ENCODE measurements at places on chromosomes 3 and 15. TPM values are rescaled to one million over a fixed set of nuclear protein-coding genes. Genes with fewer than 3 reads are reported as not detected.

GRCh38 chr3:176785171-176785570 lies 412.1 kb downstream of the TBL1XR1 start:
- DNase-seq, result no peak
- no peak overlapping the region for H3K27ac ChIP-seq
- H3K36me3 ChIP-seq, result no peaks in the 10 kb centered on the region
- no peak overlapping the region for H3K4me3 ChIP-seq
- H3K27me3 ChIP-seq, result no peaks in the 10 kb centered on the region
- no peaks in the 10 kb centered on the region for H3K4me1 ChIP-seq

STAC gene
- total RNA-seq, result 0.33 TPM

SMCO1 gene
- total RNA-seq, result 42.3 TPM

DISP2 gene
- 0.20 TPM for total RNA-seq

DNA sequence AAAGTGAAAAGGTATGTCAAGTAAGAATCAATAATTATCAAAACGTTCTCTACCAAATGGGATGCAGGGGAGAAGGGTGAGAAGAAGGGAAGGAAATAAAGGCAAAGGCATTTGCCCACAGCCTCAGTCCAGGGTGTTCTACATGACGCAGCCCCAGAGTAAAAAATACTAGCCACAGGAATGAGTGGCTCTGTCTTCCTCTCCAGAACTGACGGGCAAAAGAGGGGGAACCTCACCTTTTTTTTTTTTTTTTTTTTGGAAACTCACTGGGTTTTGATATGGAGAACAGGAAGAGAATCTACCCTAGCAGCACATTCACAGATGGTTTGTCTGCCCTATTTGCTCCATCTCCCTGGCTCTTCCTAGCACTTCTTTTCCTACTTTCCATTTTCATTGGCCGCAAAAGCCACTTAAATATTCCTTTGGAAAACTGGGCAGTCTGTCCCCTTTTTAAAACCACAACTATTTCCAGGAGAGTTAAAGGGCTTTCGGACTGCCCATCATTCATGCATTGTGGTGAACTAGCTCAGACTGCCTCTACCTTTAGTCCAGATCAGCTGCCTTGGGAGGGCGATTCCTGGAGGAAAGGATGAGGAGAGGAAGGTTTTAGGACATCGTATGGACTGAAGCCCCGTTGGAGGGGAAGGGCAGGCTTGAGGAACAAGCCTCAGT lies 28.2 kb downstream of the B3GNT5 start:
- H3K27ac ChIP-seq, result no peak overlapping the region
- H3K27me3 ChIP-seq, result no peaks in the 10 kb centered on the region
- no peak overlapping the region for H3K4me3 ChIP-seq

DNA sequence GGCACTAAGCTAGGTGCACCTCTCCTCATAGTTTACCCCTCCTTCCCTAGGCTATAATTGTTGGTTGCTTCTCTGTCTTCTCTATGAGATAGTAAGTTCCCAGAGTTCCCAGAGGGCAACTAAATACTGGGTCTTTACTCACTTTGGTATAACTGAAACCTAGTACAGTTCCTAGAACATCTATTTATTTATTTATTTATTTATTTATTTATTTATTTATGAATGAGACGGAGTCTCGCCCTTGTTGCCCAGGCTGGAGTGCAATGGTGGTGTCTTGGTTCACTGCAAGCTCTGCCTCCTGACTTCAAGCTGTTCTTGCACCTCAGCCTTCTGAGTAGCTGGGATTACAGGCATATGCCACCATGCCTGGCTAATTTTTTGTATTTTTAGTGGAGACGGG lies 71.1 kb upstream of the FLNB start:
- H3K4me3 ChIP-seq, result no peak overlapping the region
- H3K36me3 ChIP-seq, result peaks cover 10% of the 10 kb centered on the region
- no peaks in the 10 kb centered on the region for H3K27me3 ChIP-seq
- no peak for DNase-seq

GRCh38 chr3:194541483-194541882 lies 54.7 kb upstream of the ATP13A3 start:
- no peaks in the 10 kb centered on the region for H3K36me3 ChIP-seq
- no peak for DNase-seq
- no peak overlapping the region for H3K4me3 ChIP-seq
- no peaks in the 10 kb centered on the region for H3K27me3 ChIP-seq
- H3K4me1 ChIP-seq, result peaks cover 22% of the 10 kb centered on the region

RARRES1 gene
- total RNA-seq, result 10.0 TPM

USP19 gene
- 49.3 TPM for total RNA-seq

DNA sequence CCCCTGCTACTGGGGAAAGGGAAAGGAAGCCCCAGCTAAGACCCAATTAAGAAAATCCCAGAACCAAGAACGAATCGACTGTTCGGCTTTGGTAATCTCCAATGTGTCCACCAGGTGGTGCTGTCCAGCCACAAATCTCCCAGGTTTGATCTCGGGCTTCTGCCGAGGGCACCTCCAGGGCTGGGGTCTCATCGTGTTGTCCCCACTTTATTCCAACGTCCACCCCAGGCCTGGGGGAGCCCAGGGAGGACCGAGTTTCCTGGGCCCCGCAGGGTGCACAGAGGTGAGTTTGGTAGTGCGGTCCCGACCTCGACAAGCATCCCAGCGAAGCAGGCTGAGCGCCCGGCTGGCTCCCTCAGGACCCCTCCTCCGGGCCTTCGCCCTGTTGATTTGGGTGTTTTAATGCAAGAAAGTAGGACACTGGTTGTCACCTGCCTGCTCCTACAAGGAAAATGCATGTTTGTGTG lies 185.1 kb downstream of the GOLGA6L6 start:
- no peak overlapping the region for H3K4me3 ChIP-seq
- no peaks in the 10 kb centered on the region for H3K27me3 ChIP-seq
- H3K27ac ChIP-seq, result no peak overlapping the region
- peak; percentile 66 for DNase-seq

DNA sequence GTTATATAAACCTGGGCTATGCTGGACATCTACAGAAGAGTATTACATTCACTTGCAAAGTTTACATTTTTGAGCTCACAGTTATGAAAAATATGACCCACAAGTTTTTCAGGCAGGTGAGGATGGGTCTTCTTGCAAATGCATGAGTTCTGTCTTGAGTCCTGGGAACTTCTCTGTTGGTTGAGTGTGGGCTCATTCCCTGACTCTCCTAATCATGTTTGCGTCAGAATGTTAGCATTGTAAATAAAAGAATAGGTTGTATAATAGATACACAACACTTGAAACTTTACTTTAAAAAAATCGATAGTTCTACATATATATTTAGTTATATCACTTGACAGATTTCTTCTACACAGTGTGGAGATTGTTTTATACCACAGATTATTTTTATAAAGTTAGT lies 7.2 kb upstream of the EXOG start:
- H3K27ac ChIP-seq, result no peak overlapping the region
- H3K27me3 ChIP-seq, result no peaks in the 10 kb centered on the region
- H3K4me3 ChIP-seq, result no peak overlapping the region

DNA sequence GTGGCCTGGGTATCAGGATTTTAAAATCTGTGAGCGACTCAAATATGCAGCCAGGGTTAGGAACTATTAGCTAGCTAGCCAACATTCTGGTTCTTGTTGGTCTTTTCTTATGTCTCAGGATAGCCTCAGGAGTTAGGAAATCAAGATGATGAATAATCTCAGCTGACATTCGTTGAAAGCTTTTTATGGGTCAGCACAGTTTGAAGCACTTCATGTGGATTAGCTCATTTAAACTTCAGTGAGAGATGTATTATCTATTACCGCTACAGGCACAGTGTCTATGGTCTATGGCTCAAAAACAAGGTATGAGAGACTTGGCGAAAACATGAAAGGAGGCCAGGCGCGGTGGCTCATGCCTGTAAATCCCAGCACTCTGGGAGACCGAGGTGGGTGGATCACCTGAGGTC lies 187.5 kb upstream of the THRB start:
- no peaks in the 10 kb centered on the region for H3K36me3 ChIP-seq
- no peak for DNase-seq
- H3K27ac ChIP-seq, result no peak overlapping the region
- H3K4me3 ChIP-seq, result no peak overlapping the region
- no peaks in the 10 kb centered on the region for H3K27me3 ChIP-seq

GRCh38 chr3:157938154-157938779 lies 168.0 kb downstream of the SHOX2 start:
- no peak overlapping the region for H3K4me3 ChIP-seq
- H3K36me3 ChIP-seq, result no peaks in the 10 kb centered on the region
- H3K4me1 ChIP-seq, result no peaks in the 10 kb centered on the region

UPK1B gene
- 19.1 TPM for total RNA-seq

DNA sequence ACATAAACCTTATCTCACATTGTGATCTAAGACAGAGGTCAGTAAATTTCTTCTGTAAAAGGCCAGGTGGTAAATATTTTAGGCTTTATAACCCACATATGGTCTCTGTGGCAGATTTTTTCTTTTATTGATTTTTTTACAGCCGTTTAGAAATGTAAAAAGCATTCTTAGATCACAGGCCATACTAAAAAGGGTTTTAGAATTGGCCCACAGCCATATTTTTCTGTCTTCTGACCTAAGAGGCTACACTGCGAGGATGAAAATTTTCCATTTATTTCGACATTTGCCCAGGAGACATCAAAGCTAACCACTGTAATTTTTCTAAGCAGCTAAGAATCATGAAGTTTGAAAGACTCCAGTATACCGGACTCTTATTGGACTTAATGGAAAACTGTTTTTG lies 377.2 kb upstream of the SGO1 start:
- no peaks in the 10 kb centered on the region for H3K4me1 ChIP-seq
- H3K27ac ChIP-seq, result no peak overlapping the region
- no peaks in the 10 kb centered on the region for H3K27me3 ChIP-seq
- no peak for DNase-seq
- H3K36me3 ChIP-seq, result no peaks in the 10 kb centered on the region

DNA sequence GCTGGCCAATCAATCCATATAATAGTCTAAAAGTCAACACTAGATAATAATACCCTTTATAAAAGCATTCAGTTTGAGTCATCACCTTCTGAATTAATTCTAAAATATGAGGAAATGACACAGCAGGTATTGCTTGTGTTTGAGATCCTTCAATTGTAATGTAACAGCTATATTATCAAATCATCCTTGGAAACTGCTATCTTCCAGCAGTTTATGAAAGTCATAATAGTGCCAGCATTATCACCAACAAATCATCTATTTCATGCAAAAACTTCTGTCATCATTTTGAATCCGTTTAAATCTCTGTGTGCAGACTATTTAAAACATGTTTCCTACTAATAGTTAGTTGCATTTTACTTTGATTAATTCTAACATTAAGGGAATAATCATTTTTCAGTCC lies 468.7 kb downstream of the CADM2 start:
- no peak overlapping the region for H3K27ac ChIP-seq
- no peaks in the 10 kb centered on the region for H3K27me3 ChIP-seq
- H3K4me3 ChIP-seq, result no peak overlapping the region

- DNase-seq, result no peak
- no peaks in the 10 kb centered on the region for H3K36me3 ChIP-seq
- no peaks in the 10 kb centered on the region for H3K4me1 ChIP-seq
- H3K27me3 ChIP-seq, result no peaks in the 10 kb centered on the region
- H3K4me3 ChIP-seq, result no peak overlapping the region
These were observed 81.5 kb upstream of the KCNAB1 start for GRCh38 chr3:156038869-156039268.

GRCh38 chr3:15581471-15582394 lies 19.6 kb downstream of the HACL1 start:
- H3K4me3 ChIP-seq, result no peak overlapping the region
- H3K36me3 ChIP-seq, result peaks cover 35% of the 10 kb centered on the region
- H3K4me1 ChIP-seq, result no peaks in the 10 kb centered on the region
- no peaks in the 10 kb centered on the region for H3K27me3 ChIP-seq
- DNase-seq, result no peak

- no peak overlapping the region for H3K4me3 ChIP-seq
- no peaks in the 10 kb centered on the region for H3K4me1 ChIP-seq
- peak overlapping the region; percentile 24 for H3K27ac ChIP-seq
- no peaks in the 10 kb centered on the region for H3K27me3 ChIP-seq
These were observed 25.2 kb downstream of the ARPP21 start for GRCh38 chr3:35664460-35664919.

DNA sequence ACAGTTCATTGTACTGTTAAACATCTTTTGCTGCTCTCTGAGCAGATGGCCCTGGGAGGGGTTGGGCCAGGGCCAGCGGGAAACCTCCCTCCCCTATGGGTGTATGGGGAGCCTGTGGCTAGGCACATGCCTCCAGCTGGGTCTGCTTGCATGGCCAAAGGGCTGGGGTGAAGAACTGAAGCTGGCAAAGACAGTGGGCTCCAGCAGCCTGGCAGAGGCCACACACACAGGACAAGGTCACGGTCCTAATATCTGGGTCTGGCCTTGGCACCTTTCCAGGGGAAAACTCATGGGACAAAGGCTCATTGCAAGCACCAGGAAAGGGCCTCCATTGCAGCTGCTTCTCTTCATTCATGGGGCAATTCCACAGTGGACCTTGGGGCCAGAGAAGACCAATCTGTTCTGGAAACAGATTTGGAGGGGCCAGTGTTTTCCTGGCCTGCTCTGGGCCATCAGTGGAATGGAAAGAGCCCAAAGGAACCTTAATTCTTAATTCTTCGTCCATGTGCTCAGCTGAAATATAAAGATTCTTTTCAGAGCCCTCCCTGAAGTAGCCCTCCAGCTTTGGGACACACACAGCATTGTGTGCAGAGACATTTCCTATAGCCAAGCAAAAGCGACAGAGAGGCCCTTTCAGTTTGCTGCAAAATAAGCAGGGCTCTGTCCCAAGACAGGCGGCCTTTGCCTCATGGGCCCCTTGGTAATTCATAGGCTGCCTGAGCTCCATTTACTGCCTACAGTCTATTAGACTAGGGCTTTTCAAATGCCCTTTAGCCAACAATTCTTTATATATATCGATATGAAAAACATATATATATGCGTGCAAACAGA lies 11.3 kb upstream of the LIMD1 start:
- H3K4me1 ChIP-seq, result peaks cover 27% of the 10 kb centered on the region
- H3K27me3 ChIP-seq, result no peaks in the 10 kb centered on the region
- H3K27ac ChIP-seq, result peak overlapping the region; percentile 0
- DNase-seq, result no peak

ADAMTS7 gene
- 20.8 TPM for total RNA-seq

DNA sequence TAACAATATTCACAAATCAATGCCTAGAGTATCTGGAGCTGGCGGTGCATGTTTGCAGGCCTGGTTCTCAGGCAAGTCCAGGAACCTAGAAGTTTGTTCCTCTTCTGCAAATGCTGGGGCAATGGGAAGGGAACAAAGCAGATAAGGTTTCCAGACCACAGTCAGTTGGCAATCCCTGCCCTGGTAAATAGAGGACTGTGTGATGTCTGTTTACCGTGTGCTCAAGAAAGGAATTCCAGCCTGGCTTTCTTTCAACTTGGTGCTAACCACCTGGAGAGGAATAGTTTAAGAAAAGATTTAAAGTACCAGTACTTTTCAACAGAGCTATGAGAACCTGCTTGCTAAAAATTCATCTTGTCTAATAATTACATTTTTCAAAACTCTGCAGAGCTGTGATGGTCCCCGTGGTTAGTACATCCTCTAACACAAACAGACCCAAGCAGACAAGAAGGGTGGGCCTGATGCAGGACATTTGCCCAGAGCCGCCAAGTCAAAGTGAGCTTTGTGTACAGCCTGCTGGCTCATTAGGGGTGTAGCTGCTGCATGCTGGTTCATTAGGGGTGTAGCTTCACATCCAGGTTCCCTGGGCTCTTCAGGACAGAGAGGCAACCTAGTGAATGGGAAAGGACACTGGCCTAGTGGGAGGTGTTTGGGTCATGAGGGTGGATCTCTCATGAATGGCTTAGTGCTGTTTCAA lies 220.5 kb downstream of the SQOR start:
- H3K27me3 ChIP-seq, result no peaks in the 10 kb centered on the region
- no peak for DNase-seq
- no peaks in the 10 kb centered on the region for H3K4me1 ChIP-seq
- no peak overlapping the region for H3K27ac ChIP-seq
- no peaks in the 10 kb centered on the region for H3K36me3 ChIP-seq

BTLA gene
- total RNA-seq, result not detected

GRCh38 chr3:59654123-59654479 lies 604.3 kb upstream of the CFAP20DC start:
- H3K4me3 ChIP-seq, result no peak overlapping the region
- no peaks in the 10 kb centered on the region for H3K4me1 ChIP-seq
- peak; percentile 63 for DNase-seq
